Osteocyte (in vitro differentiated cells): ENCODE measurements at places on chromosomes 3 and 15.
A peak's percentile ranks its signal among the peaks of the same experiment; 100 is the strongest.

DNA sequence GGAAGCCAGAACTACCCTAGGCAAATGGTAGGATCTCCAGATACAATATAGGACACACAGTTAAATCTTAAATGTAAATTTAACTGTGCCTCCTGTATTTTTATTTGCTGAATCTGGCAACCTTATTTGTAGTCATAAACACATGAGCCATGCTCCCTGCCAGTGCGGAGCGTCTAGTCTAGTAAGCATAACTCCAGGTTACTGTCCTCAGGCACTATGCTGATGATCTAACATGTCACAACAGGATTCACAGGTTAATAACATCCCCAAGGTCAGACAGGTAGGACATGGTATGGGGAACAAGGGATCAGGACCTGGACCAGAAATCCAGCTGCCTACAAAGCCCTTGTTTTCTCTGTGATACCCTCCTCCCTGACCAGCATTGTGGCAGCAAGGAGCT, 305.1 kb downstream of the CACNA2D3 start:
- DNase-seq: no peak

DNA sequence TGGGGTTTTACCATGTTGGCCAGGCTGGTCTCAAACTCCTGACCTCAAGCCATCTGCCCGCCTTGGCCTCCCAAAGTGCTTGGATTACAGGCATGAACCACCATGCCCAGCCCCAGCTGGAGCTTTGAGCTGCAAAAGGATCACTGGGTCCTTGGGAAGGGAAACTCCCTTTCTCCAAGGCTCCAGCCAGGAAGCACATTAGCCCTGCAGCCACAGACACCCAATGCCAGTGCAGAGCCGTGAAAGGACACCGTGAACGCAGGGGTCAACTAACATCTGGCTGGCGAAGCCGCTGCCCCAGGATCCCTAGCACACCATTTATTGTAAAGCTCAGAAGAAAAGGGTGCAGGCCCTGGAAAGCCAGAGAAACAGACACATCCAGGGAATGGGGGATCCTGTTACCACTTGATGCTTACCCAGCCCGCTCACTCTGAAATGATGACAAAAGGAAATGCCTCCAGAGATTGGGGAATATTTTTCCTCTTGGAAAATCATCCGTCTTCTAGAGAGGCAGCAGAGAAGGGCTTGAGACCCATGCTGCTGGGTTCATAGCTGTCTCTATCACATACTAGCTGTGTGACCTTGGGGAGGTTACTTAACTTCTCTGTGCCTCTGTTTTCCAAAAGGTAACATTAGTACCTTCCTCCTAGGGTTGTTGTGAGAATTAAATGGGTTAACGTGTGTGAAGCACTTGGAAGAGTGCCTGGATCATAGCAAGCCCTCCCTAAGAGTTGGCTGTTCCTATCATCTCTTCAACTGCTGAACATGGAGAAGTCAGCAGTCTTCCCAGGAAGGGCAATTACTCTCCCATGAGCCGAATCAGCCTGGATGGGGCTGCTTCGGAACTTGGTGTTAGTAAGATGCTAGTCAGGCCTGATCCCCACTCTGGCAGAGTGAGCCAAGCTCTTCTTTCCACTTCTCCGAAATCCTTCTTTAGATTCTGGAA, 40.8 kb downstream of the LMCD1 start:
- DNase-seq: no peak

- no peak for DNase-seq
These were observed 60.2 kb upstream of the FAM174B start for GRCh38 chr15:92715758-92716157.

DNA sequence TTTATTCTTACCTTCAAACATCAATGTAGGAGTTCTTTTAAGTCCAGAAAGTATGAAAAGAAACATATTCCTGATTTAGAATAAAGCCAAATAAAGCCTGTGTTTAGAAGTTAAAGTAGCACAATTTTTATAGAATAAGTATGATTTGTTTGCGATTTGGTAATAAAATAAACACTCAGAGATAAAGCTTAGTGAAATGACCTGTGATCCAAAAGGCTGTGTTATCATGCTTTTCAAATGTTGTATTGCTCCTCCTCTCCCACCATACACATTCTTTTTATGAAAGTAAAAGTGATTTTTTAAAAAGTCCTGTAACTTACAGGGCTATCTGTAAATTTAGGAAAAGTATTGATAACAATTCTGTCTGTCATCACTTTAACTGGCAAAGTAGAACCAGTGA, 138.6 kb upstream of the CGNL1 start:
- DNase-seq: no peak

- no peak for DNase-seq
These were observed 46.8 kb downstream of the CYP11A1 start for GRCh38 chr15:74320352-74321247.

- DNase-seq: no peak
These were observed 13.8 kb upstream of the POLR2M start for GRCh38 chr15:57692709-57693108.

- no peak for DNase-seq
These were observed 11.2 kb downstream of the IGDCC4 start for GRCh38 chr15:65411465-65412071.

- DNase-seq: no peak
These were observed 12.8 kb upstream of the CSRNP1 start for GRCh38 chr3:39166134-39166710.

DNA sequence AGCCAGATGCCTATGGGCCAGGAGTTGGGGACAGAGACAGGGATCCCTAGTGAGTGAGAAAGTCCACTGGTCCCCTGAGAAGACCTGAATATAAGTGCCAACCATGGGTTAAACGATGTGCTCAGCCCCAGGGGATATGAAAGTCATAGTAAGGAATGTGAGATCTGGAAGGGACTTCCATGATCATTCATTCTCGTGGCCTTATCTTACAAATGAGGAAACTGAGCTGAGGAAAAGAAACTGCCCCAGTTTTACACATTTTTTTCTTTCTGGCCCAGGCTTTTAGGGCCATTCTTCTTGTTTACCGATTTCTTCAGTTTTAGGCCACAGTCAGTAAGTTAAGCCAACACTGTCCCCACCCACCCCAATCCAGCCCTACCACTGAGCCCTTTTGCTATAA, 11.1 kb downstream of the CD80 start:
- DNase-seq: no peak

DNA sequence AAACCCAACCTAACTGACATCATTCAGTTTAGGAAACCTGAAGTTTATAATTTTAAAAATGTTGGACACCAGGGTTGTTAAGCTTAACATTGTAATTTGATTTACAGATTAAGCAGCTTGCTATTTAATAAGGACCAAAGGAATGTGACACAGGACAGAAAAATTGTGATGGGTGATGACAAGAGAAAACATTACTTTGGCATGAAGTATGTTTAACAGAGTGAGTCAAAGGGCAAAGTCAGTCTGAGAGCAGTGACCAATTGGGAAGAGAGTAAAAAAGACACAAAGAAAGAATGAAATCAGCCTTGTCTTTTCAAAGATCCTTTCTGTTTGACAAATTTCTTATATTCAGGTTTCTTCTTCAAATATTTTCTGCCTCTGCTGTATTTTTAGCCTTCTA, 1301.6 kb downstream of the SI start:
- DNase-seq: no peak

DNA sequence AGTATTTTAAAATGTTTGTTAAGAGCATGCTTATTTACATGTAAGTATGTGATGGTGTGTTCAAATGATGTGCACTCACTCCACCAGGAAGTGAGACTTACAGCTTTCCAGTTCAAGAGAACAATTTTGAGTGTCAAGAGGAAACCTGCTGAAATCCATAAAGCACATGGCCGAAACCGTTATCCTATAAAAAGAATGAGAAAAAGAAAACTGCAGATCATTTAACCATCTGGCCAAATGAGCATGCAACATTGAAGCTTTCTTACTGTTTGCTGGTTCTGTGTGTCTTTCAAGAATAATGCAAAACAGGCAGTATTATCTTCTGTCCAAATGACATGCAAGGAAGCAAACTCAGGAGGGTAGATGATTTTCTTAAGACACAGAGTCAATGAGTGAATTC, 26.3 kb downstream of the GABRR3 start:
- no peak for DNase-seq

DNA sequence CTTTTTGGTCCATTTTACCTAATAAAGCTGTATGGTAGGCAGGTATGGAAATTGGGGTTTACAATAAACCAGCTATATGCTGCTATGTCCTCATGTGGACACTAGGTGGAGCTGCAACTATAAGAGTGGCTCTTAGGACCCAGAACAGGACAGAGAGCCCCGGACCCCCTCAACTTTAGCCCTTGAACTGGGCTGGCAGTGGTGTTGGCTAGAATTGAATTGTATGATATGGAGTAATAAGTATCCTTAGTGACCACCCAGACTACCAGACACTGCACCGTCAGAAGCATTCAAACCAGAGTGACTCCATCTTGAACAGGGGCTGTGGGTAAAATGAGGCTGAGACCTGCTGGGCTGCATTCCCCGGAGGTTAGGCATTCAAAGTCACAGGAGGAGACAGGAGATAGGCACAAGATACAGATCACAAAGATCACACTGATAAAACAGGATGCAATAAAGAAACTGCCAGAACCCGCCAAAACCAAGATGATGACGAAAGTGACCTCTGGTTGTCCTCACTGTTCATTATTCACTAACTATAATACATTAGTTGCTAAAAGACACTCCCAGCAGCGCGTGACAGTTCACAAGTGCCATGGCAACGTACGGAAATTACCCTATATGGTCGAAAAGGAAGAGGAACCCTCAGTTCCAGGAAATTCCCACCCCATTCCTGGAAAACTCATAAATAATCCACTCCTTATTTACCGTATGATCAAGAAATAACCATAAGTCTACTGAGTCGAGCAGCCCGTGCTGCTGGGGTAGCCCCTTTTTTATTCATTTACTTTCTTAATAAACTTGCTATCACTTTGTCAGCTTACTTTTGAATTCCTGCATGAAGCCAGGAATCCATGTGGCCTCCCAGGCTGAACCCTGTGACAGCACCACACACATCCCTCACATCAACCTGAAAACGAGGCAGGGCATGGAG, 68.7 kb upstream of the BLM start:
- no peak for DNase-seq

GRCh38 chr3:51817375-51817774, 38.3 kb upstream of the IQCF6 start:
- no peak for DNase-seq

GRCh38 chr15:100997442-100997841, 78.3 kb downstream of the LRRK1 start:
- peak; percentile 19 for DNase-seq

DNA sequence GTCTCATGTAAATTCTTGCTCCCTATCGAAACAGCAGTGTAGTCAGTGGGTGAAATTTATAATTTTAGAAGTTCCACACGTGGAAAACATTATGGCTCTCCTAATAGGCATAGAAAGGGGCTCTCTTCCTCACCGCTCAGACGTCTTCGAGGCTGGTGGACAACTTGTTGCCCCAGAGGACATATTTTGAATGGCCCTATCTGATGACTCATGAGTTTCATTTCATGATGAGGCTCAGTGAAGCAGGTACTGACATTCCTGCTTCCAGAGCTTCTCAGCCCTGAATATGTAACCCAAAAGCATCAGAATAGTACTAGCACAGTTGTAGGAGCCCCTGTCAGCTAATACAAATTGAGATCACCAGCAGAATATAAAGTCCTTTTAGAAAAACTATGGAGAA, 117.9 kb downstream of the HERC1 start:
- no peak for DNase-seq

- DNase-seq: no peak
These were observed 349.4 kb downstream of the DOCK3 start for GRCh38 chr3:51024121-51024520.

DNA sequence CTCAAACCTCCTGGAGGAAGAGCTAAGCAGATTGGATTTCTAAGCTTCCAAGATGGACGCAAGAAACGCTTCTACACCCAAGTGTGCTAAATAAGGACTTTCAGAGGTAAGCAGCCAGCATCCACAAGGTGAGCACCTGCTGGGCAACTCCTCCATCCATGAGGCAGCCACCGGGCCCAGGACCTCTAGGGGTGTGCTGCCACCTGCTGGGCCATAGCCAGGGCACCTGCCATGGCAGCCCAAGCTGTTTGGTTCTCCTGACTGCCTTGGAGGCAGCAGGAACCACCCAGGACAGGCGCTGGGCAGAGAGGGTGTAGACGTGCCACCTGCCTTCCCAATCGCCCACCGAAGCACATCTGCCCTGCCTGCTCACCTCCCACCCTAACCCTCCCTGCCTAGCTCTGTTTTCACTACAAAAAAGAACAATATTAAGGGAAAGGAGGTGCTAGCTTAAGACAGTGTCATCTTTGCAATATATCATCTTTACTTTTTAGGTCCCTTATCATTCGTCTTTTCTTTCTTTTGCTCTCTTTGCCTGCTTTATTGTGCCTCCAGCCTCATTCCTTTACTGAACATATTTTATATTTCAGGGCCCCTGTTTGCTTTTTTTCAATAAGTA, 12.9 kb downstream of the C15orf62 start:
- DNase-seq: no peak

- DNase-seq: no peak
These were observed 59.0 kb downstream of the CYP19A1 start for GRCh38 chr15:51279391-51279790.

DNA sequence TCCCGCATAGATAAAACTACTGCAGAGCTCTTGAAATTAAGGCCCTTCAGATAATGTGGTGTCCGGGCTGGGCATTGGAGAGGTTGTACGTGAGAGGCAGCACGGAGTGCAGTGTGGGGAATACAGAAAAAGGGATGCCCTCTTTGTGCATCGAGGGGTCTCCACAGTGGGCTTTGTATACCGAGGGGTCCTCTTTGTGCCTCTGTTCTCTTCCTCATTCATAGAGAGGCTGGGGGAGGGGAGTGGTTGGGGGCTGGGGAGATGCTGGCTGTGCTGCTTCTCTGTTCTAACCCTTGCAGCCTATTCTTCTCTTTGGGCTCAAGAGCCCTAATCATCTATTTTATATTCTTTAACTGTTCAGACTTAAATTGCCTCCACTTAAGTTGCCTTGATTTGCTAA, 74.3 kb upstream of the NDN start:
- no peak for DNase-seq

- no peak for DNase-seq
These were observed 10.9 kb upstream of the PXK start for GRCh38 chr3:58321791-58322190.
